ENCODE measurements at places on chromosomes 1 and 21.
A peak's percentile ranks its signal among the peaks of the same experiment; 100 is the strongest.

DNA sequence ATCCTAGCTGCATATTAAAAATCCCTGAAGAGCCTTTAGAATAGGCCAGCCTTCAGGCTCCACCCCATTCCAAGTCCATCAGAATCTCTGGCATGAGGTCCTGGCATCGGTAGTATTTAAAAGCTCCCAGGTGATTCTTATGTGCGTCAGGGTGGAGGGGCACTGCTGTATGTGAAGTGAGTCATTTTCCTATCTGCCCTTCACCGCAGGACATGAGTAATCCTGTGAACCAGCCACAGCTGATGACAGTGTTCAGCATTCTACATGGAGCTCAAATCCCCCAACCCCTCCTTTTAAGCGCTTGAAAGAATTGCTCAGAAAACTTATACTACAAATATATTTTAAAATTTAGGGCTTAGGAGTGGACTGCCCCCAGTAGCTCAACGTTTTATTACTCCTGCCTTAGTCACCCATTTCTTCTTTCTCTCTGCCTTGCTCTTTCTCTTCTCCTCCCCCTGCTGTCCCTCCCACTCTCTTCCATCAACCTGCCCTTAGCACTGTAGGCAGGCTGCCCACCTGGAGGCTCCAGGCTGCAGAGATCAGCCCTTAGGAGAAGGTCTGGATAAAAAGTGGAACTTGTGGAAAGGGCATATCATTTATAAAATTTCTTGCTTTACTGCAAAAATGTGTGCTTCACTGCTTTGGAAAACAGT lies 73.8 kb upstream of the ZNF281 start:
- DNase-seq = no peak

GRCh38 chr21:40404396-40404800 lies 442.6 kb downstream of the DSCAM start:
- DNase-seq = no peak

- DNase-seq = no peak
These were observed 197.0 kb upstream of the UBE2U start for GRCh38 chr1:64006276-64007051.

DNA sequence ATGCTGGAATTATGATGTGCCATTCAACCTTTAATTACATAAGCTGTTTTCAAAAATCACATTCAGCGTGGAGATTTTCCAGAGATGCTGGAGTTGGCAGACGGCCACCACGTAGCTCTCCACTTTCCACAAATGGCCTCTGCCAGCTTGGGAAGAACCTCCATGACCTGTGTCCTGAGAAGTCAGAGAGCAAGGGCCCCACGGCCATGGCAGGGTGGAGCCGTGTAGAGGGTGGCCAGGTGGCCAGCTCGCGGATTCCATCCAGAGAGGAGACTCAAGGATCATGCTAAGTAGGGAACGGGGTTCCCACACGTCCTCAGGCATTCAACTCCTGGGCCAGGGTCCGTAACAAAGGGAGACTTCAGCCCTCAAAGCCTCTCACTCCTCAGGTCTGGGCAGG lies 1.3 kb upstream of the GALE start:
- DNase-seq = no peak

GRCh38 chr1:111814642-111815041 lies 58.9 kb downstream of the DDX20 start:
- DNase-seq = no peak

DNA sequence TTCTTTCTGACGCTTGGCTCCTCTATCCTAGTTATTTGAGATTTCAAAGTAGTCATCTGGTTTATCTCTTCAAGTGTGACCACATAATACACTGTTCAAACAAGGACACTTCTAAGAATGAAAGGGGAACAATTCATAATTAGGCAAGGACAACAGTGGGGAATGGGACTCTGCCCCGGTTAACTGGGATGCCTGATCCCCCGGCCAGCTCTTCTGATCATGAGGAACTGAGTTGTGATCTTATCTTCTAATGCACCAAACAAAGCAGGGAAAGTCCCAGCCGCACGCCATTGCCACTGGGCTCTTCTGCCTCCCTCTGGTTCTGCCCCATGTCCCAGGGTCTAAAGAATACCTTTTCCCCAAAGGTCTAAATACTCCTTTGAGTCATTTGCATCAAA lies 158.2 kb upstream of the IRF2BP2 start:
- no peak for DNase-seq

DNA sequence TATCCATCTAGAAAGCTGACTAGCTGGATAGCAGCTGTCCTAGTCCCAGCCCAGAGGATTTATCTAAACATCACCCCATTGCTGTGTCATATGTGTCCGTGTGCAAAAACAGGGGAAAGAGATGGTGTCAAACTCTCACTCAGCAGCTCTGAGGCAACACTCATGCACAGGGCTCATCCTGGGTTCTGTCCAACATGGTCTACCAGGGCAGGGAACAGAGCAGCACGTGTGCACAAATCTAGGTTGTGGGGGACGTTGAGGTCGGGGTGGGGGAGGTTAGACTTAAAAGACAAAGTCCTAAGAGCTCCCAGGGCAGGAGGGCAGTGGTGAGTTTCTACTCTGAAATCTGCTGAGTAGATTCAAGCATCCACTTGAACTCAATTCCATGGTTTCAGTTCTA lies 16.2 kb downstream of the PI4KB start:
- no peak for DNase-seq

DNA sequence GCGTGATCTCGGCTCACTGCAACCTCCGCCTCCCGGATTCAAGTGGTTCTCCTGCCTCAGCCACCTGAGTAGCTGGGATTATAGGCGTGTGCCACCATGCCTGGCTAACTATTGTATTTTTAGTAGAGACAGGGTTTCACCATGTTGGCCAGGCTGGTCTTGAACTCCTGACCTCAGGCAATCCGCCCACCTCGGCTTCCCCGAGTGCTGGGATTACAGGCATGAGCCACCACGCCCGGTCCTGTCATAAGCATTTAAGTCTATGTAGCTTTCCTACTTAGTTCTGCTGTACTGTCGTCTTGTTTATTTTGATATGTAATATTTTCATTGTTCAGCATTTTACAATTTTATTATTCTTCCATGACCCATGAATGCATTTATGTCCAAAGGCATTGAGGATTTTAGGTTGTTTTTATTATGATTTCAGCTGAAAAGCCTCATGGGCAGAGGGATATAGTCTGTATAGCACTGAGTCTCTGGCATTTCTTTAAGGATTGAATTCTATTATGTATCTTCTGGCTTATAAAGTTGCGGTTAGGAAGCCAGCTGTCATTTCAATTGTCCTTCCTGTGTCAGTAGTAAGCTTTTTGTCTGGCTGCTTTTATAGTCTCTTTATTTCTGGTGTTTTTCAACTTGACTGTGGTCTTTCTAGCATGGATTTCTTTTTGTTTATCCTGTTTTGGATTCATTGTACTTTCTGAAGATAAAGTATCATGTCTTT lies 9.2 kb downstream of the AGPAT3 start:
- DNase-seq = no peak

DNA sequence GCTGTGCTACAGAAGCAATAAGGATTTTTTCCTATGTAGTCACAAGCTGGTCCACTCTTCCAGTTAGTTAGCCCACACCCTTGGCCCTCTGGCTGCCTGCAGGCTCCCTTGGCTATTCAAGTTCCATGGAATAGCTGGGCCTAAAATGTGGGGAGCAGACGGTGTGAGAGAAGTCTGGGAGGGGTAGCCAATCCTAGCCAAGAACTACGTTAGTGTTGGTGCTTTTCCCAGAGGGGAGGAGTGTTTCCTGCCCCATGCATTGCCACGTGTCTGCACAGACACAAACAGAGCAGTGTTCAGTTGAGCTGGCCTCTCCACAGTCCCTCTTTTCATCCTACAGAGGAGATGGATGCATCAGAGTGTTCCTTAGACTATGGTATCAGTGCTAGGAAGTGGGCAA lies 59.0 kb upstream of the IPO9 start:
- no peak for DNase-seq

DNA sequence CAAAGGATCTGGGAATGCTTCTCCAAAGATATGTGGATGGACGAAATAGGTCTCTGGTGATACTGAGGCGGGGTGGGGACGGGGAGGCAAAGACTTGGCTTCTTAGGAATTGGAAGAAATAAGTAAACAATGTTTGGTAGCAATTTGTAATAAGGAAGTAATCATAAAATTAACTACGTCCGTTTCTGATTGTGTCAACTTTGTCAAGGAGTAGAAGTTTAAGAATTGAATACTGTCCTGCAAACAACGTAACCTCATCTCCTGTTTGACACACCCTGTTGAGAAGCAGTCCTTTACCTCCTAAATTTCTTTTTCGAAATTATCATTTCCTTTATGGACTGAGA lies 471 bp downstream of the POLR3C start:
- DNase-seq = no peak

GRCh38 chr1:56191369-56191768 lies 388.0 kb downstream of the PLPP3 start:
- DNase-seq = no peak

- no peak for DNase-seq
These were observed 191.5 kb downstream of the SDCCAG8 start for GRCh38 chr1:243447347-243447746.

- DNase-seq = no peak
These were observed 8.0 kb downstream of the RGL1 start for GRCh38 chr1:183812686-183813569.

DNA sequence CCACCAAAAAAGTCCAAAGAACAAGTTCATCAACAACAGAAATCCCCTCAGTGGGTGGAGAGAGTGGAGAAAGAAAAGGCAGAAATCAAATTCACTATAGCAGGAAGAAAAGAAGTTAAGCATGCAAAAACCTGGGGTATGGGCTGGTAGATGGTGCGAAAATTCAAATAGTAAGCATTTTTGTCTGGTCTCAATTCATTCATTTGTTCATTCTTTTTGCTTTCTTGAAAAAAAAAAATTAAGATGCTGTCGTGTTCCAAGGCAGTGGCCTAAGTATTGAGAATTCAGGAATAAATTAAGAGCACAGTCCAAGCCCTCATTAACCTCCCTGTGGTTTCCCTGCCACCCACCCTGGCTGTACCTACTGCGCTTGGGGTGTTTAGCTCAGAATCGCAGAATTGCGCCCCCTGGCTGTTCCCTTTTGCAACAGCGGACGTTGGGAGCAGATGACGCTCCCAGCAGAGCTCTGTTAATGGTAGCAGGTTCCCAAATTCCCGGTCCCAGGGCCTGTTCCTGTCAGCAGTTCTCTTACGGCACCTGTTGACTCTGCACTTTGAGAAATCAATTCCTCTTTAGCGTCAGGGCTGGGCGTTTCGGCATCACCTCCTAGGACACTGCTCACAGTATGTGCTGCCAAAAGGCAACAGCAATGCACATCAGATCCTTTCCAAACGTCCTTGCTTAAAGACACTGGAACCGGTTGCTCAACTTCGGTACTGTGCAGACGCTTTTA lies 34.0 kb upstream of the SSX2IP start:
- peak; percentile 40 for DNase-seq

- no peak for DNase-seq
These were observed 24.7 kb upstream of the LRRN2 start for GRCh38 chr1:204709960-204710912.

DNA sequence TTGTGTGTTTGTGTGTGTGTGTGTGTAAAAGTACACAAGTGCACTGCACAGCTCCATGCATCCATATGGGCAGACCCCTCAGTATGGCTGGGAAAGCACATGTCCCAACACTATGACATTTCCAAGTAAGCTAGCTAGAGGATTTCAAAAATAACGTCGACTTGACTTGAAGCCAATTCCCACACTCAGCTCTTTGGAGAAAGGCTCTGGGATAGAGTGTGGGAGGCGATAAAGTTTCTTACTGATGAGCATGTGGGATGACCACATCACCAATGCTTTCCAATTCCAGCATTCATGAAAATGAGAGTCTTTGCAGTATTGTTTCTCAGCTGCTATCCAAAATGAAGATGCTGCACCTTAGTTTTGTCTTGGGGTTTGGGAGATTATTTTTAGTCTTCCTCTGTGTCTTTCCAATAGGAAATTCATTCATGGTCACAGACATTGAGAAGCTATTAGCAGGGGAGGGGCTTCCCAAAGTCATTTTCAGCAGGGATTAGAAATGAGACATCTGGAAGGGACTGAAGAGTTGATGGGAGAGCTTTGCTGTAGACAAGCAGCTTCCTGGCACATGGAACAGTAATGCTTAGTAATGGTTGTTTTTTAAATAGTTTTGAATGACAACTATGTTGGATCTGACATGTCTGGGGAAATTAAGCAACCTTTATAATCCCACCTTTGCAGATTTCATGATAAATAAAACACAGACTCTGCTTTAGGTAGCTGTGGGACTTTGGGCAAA lies 143.5 kb downstream of the ASTN1 start:
- DNase-seq = no peak

GRCh38 chr1:26097696-26098095 lies 13.9 kb upstream of the PDIK1L start:
- DNase-seq = no peak

GRCh38 chr1:174809755-174810280 lies 189.9 kb upstream of the CACYBP start:
- no peak for DNase-seq

DNA sequence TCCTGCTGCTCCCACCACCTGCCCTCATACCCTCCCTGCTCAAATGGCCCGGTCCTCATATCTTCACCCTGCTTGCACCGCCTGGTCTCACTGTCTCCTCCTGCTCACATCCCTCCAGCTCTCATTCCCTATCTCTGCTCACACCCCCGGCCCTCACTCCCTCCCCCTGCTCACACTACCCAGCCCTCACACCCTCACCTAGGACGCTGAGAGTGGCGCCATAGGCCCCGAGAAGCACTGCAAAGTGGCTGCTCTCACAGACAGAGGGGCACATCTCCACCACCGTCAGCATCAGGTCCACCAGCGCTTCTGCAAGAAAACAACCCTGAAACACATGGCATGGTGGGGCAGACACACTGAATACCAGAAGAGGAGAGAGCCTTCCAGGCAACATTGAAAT lies 38.6 kb downstream of the MRAP start:
- DNase-seq = no peak

- no peak for DNase-seq
These were observed 68.7 kb downstream of the PDE9A start for GRCh38 chr21:42722153-42722552.

GRCh38 chr1:90510143-90510542 lies 207.0 kb downstream of the BARHL2 start:
- DNase-seq = no peak

DNA sequence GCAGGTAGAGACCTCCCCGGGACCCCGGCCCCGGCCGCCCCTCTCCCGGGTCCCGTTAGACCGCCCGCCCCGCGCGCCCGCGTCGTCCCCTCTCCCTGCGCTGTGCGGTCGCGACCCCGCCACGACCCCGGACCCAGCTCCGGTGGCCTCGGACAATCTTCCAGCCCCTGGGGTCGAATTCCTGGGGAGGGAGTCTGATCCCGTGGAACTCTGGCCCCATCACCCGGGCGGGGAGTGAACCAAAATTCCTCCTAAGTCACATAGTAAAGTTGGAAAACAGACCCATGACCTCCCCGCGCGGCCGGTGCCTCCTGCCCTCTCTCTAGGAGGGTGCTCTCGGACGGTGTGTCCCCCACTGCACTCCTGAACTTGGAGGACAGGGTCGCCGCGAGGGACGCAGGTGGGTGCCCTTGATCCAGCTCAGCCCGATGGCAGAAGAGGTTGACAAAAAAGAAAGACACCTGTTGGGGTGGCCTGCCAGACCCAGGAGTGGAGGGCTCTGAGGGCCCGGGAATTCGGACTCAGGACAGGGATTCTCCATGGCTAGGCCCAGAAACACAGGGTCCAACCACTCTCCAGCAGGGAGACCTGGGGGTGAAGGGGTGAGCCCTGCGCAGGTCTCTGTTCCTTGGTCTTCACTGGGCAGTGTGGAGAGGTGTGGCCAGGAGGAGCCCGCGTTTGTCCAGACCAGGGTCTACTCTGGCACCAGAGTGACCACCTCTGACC lies 451 bp downstream of the ADAMTSL4 start:
- DNase-seq = no peak

Measured in stimulated activated CD4-positive, alpha-beta T cell treated with anti-CD3 and anti-CD28 coated beads, Interleukin-1b, Interleukin-23, amount 100 ng/mL, for 4 hours (primary cell).